Frontal cortex (tissue), 4 donors: ENCODE measurements at places on chromosomes 5 and 9.

DNA sequence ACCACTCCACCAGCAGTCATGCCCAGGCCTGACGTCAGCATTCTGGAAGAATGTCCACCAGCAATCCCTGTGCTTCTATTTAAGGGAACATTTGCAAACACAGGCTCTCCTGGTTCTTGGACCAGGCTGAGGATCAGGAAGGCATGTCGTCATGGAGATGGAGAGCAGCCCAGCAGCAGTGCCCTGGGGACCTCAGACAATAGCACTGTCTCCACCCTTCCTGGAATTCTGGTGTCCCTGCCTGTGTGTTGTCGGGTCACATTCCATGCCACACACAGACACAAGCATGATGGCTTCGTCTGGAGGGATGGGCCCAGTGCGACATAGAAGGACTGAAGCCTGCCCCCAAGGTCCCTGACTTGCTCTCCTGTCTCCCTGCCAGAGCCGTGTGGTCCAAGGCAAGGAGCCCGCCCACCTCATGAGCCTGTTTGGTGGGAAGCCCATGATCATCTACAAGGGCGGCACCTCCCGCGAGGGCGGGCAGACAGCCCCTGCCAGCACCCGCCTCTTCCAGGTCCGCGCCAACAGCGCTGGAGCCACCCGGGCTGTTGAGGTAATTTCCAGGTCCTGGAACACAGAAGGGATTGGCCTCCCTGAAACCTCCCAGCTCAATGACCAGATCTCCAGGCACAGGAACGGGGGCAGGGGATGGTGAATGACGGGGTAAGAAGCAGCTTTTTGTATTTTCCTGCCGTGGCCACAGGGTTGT lies 43.8 kb downstream of the STOM start:
- peak; percentile 35 for DNase-seq

DNA sequence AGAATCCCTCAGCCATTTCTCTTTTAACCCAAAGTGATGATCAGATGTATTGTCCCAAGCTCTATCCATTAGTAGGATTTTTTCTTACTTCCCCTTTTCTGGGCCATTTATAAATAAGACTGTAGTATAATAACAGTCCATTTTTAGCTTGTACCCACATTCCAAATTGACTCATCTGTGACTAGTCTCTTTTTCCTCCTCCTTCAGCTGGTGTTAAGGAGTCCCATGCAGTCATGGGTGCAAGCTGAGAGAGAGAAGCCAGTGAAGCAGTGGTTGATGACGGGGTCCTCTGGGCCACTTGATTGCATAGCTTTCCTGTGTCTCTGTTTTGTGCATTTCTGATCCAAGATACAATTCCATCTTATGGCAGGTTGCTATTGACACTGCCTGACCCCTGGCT lies 476.0 kb upstream of the CD180 start:
- DNase-seq: no peak

GRCh38 chr5:31516802-31517201 lies 15.1 kb downstream of the DROSHA start:
- no peak for DNase-seq

DNA sequence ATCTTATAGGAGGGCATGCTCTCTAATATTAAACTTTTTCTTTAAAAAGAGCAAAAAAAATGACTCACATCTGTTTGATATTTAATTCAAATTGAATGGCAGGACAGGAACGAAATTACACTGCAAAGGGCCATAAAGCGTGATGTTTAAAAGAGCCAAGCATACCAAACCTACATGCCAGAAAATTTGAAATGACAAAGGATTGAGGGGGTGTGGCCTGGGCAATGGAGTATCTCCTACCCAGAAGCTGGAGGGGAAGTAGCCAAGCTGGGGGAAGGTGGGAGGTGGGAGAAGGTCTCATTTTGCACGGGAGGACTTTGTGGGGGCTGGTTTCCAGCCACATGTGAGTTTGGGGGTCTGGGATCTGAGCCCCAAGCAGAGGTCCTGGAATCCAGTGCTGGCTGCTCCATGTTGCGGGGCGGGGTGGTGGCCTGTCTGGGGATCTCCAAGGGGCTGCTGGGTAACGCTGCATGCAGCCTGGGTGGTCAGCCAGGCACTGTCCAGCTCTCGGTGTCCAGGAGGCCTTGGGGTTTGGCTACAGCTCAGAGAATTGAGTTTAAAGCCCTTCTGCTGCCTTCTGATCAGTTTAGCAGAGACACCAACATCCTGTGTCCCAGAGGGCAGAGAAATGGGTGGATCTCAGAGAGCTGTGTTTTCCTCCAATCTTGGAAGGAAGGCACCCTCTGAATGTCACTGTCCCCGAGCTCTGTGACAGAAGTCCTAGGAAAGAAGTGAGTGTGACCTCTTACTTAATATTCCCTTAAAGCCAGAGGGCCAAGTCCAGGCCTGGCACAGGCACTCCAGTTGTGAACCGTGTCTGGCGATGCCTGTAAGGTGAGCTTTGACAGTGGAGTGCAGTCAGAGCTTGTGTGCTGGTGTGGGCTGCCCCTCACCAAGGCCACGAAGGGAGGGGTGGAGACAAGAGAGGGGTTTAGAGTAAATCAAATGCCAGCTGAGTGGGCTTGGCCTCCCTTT lies 7.6 kb downstream of the DCANP1 start:
- DNase-seq: no peak

DNA sequence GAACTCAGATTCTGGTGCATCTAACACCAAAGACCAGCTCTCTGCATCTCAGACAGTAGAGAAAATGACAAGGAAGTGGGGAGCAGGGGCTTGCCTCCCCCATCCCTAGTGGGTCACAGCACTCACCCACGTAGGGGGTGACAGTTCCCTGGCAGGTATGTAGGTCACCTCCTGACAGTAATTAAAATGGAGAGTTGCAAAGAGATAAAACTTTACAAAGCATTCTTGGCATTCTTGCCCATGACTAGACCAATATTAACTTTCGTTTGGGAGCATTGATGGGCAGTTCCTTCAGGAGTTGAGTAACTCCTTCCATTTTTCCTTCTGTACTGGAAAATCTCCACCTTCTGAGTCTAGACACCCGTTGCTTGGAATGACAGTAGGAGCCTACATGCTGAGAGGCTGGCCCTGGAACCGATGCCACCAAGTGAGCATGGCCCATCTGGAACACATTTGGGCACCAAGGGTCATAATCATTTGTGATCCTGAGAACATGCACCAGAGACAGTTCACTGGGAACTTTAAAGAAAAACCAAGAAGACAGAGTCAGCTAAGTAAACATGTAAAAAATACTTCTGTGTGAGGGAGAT lies 81.5 kb upstream of the MSX2 start:
- no peak for DNase-seq

DNA sequence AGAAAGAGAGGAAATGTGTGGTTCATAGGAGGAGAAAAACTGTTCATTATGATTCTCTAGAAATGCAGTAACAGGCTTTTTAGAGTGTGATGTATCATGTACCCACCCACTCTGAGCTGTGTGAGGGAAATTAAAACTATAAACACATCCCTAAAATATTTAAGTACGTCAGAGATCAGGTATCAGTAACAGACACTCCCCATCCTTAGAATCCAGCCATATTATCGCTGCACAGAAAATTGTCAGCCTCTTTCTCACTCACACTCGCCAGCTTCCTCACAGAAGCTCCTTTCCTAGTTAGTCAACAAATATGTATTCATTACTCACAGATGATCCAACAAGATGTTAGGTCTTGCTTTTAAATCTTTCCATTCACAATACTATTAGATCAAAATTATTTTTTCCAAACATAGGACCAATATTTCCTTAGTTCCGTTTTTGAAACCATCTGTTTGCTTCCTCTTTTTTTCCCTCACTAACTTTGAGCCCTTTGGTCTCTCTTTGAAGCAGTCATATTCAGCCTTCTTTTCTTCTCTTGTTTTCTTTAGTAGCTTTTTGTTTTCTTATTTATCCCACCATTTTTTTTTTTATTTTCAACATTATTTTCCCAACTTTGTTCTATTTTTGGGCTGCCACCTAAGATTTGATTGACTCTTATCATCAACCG lies 13.6 kb upstream of the MAST4 start:
- no peak for DNase-seq

DNA sequence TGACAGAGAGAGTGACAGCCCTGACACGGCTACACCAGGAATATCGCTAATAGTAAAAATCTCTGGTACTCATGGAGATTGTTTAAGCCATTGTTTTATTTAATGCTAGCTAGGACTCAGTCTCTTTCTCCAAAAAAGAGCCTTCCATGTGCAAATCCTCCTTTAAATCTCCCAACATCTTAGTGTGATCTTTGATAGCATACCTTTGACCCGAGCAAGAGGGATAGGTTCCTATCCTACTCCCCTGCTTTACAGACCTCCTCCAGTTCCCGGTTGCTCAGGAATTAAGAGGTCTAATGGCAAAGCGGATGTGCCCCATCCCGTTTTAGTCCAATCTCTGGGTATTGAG lies 663 bp upstream of the FRMD3 start:
- no peak for DNase-seq

DNA sequence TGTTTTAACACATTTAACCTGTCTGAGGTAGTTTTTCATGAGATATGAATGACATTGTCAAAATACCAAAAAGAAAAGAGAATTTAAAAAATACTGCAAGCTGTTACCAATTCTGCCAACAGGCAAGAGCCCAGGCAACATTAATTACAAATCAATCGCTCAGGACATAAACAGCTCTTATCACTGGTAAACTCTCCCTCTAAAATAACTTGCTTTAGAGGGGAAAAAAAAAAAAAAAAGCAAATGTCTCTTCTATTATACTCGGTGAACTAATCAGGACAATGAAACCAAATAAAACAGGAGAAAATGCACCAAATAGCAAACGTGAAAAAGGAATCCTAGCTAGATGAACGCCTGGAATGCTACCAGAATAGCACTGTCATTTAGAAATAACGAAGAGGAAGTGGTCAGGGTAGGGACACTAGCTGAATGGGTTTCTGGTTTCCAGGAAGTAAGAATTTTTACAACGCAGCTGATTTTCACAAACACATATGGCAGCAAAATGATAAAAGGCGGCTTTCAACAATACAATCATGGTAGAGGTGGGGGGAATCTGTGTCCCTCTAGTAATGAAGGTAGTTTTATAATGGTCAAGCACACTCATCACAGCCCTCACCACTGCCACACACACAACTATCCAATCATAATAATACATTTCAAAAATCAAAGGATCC lies 94.9 kb downstream of the DENND1A start:
- DNase-seq: no peak

DNA sequence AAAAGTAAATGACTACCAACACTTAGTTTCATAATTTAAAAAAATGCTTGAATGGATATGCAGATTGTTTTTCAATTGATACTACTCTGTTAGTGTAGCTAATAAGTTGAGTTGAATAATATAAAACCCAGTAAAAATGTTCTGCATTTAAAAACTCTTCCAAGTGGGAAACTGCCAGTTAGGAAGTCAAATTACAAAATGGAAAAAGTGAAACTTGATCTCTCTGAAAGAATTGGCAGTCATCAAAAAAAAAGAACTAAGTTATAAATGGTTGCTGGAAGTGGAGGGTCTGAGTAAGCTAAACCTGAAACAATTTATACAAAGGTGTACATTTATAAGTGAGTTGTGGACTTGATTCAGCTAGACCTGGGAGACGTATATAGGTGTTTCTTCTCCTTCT lies 52.4 kb downstream of the VCAN start:
- DNase-seq: no peak

DNA sequence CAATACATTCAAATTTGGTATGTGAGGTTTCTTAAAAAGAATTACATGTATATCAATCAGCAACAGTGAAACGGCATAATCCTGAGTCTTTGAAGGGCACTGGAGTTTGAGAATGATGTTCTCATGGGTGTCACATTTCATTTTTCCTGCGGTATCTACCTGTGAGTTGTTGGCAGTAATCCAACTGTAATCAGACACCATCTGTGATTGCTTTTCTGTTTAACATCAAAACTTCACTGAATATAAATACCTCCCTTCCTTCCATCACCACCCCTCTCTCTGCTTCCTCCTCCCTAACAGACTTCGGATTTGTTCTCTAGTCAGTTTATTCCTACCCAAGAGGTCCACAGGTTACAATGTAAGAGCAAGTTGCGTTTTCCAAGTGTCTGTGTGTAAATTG lies 275.2 kb upstream of the PCSK5 start:
- no peak for DNase-seq

- no peak for DNase-seq
Observed at GRCh38 chr9:114341991-114342390, 12.3 kb downstream of the ORM2 start.

DNA sequence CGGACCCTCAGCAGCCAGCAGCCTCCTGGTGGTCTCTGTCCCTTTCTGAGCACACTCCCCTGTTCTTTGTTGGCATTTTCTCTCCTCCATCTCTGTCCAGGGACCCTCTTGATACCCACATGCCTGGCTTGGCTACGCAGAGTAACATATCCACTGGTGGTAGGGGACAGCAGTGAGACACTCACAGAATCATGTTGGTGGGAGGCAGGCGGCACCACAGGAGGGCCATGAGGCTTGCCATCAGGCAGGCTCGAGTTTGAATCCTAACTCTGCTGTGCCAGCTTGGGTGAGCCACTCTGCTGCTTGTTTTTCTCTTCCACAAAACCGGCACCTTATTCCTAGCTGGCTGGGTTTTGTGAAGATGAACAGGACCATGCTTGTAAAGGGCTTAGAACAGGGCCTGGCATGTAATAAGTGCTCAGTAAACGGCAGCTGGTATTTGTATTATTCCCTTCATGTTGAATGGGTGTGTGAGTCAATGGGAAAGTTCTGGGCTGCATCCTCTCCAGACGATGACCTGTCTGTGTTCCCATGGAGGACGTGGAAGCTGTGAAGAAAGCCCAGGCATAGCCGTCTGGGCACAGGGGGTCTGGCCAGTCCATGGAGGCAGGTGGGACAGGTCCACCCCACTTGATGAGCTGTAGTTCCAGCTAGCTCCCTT lies 2.3 kb downstream of the COL27A1 start:
- DNase-seq: no peak

GRCh38 chr5:81579262-81579924 lies 171.5 kb downstream of the SSBP2 start:
- no peak for DNase-seq

DNA sequence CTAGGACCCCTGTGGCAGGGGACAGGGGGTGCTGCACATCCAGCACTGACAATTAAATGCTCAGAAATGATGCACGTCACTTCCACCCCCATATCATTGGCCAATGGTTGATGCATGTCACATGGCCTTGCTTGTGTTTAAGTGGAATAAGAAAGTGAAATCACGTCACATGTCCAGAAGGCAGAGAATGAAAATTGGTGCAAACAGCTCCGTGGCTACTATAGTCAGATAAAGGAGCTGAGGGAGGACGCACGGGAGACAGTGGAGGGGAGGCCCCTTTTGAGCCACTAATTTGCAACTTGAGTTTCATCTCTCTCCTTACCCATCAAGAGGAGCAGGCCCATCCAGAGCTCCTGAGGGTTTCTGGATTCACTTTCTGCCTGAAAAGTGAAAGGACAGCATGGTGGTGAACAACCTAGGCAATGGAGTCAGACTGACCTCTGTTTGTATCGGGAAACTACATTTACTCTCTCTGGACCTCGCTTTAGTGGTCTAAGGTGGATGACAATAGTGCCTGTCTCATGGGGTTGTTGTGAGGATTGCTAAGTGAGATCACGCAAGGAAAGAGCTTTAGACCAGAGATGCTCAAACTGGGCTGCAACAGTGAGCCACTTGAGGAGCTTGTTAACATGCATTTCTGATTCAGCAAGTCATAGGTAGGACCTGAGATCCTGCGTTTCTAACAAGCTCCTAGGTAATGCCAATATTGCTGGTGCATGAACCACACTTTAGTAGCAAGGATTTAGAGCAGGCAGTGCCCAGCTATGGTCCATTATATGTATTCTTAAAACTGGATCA lies 133.9 kb upstream of the ADRA1B start:
- no peak for DNase-seq

GRCh38 chr5:76733049-76733417 lies 17.1 kb downstream of the F2R start:
- no peak for DNase-seq
